Osteoblast (primary cell): ENCODE measurements at places on chromosomes 4 and X. TPM values are rescaled to one million over a fixed set of nuclear protein-coding genes. Genes with fewer than 3 reads are reported as not detected.
A peak's percentile ranks its signal among the peaks of the same experiment; 100 is the strongest.

Gene ERVMER34-1
- not detected in 2 replicates for total RNA-seq

Gene GPRASP1
- 2.9 and 3.5 TPM in 2 replicates for total RNA-seq

Gene STS
- 10.9 and 15.0 TPM in 2 replicates for total RNA-seq

DNA sequence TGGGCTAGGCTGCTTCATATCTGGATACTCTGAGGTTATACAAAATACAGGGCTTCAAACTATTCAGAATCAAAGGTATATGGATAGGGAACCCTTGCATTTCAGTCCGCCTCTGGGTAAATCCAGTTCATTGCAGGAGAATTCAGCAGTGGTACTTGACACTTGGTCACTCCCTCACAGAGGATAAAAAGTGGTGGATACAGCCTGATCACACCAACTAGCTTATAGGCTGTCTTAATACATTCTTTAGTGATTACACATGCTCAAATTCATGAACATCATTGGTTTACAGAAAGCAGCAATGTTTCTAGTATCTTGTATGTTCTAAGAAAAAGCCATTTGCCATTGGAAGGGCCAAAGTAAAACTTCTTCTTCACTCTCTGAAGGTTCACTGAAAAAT lies 104.8 kb upstream of the PDE5A start:
- no peak for DNase-seq

DNA sequence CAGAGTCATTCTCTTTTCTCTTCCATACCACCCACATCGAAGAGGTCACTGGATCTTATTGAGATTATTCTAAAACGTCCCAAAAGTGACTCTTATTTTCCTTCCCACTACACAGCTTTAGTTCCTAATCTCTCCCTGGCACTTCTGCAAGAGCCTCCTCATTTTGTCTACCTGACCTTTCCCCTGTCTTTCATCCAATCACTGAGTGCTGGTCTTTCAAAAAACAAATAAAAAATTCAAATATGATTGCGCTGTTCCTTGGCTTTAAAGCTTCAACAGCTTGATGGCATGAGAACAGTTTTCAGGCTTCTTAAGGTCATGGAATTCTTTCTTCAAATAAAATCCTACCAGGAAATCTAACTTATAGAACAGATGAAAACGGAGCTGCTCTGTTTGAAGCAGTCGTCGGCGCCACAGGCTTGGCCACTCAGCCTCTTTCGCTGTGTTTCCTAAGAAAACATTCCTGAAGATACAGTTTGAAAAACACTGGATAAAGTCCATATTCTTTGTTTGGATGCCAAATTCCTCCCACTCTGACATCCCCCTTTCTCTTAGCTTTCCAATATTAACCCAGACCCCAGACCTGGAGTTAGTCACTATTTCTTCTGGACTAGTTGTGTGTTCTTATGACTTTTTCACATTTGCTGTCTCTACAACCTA lies 12.5 kb downstream of the SYTL5 start:
- DNase-seq: peak; percentile 74

GRCh38 chr4:164441109-164441508 lies 312.8 kb upstream of the SMIM31 start:
- DNase-seq: no peak

GRCh38 chr4:88522702-88523324 lies 763 bp downstream of the PYURF start:
- DNase-seq: peak; percentile 63

GRCh38 chr4:151103758-151104157 lies 4.3 kb downstream of the RPS3A start:
- no peak for DNase-seq

DNA sequence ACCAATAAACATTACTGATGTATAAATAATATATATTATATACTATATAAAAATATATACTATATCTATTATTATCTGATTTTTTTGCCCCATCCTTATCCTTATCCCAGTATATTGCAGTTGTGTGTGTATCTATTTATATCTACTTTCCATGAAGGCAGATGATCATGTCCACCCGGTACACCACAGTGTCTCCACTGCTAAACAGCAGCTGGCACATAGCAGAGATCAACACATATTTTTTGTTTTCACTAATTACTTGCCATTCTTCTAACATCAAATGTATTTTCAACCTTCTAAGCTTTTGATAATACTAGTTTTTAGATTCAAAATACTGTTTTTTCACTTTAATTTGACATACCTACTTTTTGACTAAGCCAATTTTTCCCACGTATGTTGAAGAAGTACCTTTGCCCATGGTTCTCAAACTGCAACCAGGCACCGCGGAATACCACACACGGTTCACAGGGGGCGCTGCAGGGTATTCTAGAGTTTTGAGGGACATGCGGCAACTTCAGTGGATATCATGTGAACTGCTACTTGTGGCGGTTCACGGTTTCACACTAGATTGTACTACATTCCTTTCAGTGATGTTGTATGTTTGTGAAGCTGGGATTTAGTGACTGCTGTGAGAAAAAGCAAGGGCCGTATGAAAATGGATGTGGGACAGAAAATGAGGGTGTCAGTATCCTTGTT lies 182.5 kb upstream of the NPY2R start:
- DNase-seq: no peak
